Activated CD4-positive, alpha-beta T cell treated with anti-CD3 and anti-CD28 coated beads, Interleukin-10, Interleukin-2, amounts not matched to agents 100 ng/mL and 50 ng/mL, durations not matched to agents 16 hours and 8 hours (primary cell): ENCODE measurements at places on chromosomes 7 and 10.

DNA sequence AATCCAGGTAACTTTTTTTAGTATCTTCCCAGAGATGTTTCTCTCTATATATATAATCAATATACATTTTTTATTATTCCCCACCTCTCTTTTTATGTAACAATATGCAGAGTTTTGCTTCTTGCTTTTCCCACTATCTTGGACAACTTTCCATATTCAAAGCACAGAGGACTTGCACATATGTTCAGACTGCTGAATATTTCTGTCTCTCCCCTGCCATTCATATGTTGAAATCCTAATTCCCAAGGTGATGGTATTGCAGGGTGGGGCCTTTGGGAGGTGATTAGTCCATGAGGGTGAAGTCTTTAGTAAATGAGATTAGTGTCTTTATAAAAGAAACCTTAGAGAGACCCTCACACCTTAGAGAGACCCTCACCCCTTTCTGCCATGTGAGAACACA is 72.8 kb downstream of the CFTR start:
- DNase-seq: no peak

DNA sequence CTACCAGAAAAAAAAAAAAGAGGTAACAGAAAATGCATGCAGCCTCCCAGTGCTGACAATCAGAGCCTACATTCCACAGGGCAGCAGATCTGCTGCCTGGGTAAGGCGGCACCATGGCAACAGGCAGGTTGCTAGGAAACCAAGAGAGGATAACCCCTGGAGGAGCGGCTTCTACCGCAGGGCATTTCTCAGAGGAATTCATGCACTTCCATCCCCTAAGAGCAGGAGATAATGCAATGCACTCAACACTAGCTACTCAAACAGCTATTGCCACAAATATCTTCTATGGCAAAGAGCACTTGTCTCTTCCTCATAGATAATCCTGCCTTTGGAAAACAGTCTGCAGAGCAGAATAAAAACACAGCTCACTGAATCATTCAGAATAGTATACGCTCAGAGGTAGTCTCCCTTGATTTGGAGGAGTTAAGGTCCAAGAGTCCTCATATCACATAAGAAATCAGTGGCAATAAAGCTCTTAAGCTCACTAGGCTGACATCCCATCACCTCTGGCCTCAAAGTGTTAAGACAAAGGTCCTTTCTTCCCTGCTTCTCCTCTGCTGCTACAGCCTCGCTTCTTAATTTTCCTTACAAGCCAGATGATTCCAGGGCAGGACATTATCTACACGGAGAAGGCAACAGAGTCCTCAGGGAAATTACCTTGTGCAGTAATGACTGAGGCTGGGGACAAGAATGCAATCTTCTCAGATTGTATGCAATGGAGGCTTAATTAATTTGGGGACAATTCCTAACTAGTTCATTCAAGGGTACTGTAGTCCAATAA is 10.7 kb downstream of the PSAP start:
- no peak for DNase-seq

DNA sequence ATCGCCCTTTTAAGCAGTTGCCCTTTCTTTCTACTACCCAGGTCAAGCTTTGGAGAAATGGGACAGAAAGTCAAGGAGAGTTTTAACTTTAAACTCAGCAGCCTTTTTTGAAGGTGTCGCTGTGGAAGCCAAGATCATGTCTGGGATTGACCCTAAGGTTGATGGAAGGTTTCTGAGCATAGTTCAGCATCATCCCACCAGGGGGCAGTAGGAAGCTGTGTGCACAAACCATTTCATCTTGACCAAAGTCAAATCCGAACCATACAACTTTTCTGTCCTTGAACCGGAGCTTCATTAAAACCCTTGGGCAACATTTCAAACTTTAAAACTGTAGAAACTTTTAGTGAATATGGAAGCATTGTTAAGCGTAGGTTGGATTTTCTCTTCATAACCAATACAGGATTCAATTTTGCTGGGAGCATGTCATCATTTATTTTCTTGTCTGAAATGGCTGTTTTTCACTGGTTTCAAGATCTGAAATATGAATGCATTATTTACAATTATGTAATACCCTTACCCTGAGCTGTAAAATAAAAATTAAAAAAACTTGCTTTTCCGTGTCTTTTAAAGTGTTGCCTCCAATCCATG is 214.4 kb upstream of the KIAA1217 start:
- DNase-seq: peak; percentile 55

DNA sequence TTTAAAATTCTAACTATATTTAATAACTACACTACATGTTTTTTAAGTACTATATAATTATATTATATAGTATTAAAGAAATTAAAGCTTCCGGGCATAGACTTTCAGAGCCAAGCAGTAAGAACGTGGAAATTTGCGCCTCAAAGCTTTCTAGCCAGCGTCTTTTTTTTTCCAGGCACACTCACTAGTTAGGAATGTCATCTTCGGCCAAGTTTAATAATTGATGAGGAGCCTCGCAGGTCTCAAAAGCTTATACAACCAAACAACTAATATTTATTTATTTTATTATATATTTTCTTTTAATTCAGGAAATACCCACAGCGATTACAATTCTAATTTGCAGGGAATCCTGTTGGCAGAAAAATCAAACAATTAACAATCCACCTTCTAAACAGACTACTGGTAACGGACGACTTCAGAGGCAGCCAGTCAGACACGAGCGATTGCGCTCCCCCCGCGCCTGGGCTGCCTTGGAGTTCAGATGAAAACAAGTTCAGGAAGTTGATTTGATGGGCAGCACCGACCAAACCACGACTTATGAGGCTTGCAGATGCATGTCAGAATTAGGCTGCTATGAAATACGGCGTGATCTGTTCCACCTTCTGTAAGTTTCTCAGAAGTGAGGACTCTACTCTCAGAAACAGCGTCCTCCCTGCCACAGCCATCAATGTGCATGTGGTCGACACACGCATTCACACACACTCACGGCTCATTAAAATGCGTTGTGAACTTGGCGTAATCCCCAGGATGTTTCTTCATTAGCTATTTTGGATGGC is 431.8 kb upstream of the MGMT start:
- peak; percentile 12 for DNase-seq

GRCh38 chr7:20194343-20194995 is 22.7 kb downstream of the MACC1 start:
- DNase-seq: no peak

- DNase-seq: peak; percentile 74
Measured at GRCh38 chr7:28093623-28094232, 86.9 kb downstream of the JAZF1 start.

DNA sequence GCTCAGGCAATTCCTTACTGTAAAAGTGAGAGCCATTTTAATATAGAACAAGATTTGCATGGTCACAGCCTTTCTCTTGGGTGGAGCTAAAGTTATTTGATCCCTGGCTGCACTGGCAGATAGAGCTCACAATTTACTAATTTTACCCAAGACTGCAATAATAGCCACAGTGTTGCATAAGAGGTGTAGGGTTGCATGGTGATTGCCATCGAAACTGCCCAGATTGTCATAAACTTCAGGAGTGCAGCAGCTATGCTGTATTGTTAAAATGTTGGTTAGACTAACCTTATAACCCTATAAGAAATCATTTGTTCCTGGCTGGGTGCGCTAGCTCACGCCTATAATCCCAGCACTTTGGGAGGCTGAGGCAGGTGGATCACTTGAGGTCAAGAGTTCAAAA is 50.0 kb downstream of the VCL start:
- DNase-seq: no peak

- peak; percentile 58 for DNase-seq
Measured at GRCh38 chr7:35695473-35695850, 527 bp upstream of the HERPUD2 start.

DNA sequence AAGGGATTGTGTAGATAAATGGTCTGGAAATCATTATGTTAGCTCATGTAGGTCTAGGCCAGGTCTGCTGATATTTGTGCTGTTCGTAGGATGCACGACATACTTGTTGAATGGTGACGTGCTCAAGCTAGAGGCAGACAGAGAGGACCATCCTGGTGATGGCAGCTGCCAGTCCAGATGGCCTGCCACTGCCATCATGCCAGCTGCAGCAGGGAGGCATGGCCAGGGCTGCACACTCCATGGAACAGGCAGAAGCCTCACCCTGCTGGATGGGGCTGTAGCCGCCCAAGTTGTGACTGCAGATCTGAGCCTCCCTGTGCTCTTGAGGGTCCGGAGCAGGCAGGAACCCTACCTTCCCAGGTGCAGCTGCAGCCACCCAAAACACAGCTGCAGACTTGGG is 80.3 kb downstream of the SPDYE5 start:
- DNase-seq: no peak

- DNase-seq: no peak
Measured at GRCh38 chr7:108347616-108348015, 108.6 kb downstream of the NRCAM start.

- no peak for DNase-seq
Measured at GRCh38 chr10:5297996-5298395, 66.8 kb upstream of the UCN3 start.

DNA sequence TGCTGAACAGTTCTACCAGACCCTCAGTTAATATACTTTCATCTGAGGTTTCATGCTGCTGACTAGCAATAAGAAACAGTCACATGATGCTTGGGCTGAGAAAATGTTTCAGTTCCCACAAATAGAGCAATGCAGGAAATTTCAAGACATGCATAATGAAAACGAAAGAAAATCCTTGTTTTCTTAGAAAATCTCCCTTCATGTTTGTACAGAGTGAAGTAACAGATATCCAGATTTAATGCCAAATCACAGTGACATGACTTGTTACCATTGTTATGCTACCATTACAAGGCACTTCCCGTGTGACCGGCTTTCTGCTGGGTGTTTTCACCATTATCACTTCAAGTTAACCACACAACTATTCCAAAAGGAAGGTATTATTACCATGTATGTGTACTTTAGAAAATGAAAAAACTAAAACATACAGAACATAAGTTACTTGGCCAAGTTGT is 121.7 kb downstream of the DOCK4 start:
- DNase-seq: no peak

GRCh38 chr10:18378766-18379165 is 238.5 kb downstream of the CACNB2 start:
- no peak for DNase-seq

DNA sequence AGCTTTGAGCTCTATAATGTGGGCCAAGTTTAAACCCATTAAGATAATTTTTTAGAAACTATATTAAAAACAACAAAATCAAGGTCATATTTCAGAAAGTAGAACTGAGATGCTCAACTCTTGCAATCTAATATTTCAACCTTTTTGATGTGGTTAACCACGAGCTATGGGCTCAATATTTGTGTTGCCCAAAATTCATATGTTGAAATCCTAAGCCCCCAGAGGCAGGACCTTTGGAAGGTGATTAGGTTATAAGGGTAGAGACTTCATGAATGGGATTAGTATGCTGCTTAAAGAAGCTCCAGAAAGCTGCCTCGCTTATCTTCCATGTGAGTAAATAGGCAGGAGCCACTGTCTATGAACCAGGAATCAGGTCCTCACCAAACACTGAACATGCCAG is 284.4 kb downstream of the CRPPA start:
- no peak for DNase-seq

- no peak for DNase-seq
Measured at GRCh38 chr10:124894569-124895215, 47.2 kb upstream of the ZRANB1 start.

DNA sequence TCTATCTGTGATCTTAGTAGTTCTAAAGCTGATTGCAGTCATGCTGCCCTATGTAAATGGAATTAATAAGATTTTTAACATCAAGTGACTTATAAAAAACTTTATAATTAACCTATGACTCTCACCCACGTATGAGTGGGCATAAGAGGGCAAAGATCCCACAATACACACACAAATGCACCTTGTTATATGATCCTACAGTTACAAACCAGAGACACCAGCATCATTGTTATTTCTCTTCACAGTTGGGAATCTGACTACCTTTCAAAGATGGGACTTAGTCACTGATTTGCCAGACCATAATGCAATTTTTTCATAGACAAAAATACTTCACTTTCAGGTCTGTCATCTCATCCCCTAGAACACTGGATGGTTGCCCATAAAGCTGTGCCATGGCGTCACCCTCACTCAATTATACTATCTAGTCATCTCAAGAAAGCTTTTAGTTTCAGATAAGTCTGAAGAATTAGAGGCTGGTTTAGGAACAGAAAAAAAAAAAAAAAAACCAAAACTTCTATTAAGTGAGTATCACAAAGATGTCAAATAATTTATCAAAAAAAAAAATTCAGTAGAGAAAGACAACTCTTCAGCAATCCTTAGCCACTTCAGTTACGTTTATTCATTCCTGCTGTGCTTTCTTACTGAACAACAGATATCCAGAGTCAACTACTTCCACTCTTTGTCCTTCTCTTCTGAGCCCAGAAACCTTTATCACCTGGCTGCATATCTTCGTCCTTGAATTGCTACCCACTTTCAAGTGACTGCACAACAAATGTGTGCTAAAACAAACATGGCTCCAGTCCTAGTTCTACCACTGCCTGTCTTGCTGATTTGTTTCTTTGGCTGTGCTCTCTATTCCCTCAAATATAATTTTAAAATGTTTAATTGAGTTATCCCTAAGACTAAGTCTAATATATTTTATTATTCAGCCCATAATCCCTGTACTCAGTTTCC is 175.0 kb upstream of the CHRM2 start:
- DNase-seq: no peak

DNA sequence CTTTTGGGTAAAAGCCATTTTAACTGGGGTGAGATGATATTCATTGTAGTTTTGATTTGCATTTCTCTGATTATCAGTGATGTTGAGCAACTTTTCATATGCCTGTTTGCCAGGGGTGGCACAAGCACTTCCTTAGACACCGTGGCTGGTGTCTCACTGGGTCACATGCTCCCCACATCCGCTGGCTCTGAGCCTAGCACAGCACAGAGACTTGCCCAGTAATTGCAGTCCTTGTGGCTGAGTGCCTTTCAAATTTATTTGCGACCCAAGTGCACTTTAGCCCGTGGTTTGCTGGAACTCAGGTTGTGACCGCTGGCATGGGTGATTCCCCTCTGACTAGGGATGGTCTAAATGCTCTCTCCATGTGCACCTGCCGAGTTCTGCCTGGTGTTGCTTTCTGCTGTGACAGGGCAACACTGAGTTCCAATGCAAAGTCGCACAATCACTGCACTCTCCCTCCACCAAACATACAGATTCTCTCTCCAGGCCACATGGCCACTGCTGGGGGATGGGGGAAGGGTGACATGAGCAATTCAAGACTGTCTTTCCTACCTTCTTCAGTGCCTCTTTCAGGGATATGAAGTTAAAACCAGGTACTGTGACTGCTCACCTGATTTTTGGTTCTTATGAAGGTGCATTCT is 66.5 kb downstream of the ZNF277 start:
- DNase-seq: peak; percentile 32

GRCh38 chr10:52128056-52128683 is 185.9 kb upstream of the DKK1 start:
- DNase-seq: no peak
